ENCODE measurements at places on chromosomes 5 and 9. TPM values are rescaled to one million over a fixed set of nuclear protein-coding genes. Genes with fewer than 3 reads are reported as not detected.

Gene NEUROG1
- not detected for total RNA-seq

Gene SLC23A1
- not detected for total RNA-seq

Gene PCDHGA4
- total RNA-seq = 1.3 TPM

Gene SPOUT1
- total RNA-seq = 23.9 TPM

Gene OLFML2A
- total RNA-seq = 0.32 TPM
